ENCODE measurements at places on chromosomes 12 and 14. TPM values are rescaled to one million over a fixed set of nuclear protein-coding genes. Genes with fewer than 3 reads are reported as not detected.

The TEX52 gene
- not detected for total RNA-seq

The INHBC gene
- total RNA-seq = not detected

The TAS2R14 gene
- 1.4 TPM for total RNA-seq

The FAM181A gene
- total RNA-seq = not detected

The KRT72 gene
- total RNA-seq = not detected

The BATF gene
- not detected for total RNA-seq

The ZNF26 gene
- total RNA-seq = 22.1 TPM

The HVCN1 gene
- 0.87 TPM for total RNA-seq

The PLBD1 gene
- total RNA-seq = 37.8 TPM

The CLEC1A gene
- total RNA-seq = 0.41 TPM

The ARHGAP9 gene
- total RNA-seq = 0.92 TPM

The CIROP gene
- total RNA-seq = not detected

The IL31 gene
- not detected for total RNA-seq

The MYF5 gene
- not detected for total RNA-seq

The SLC17A8 gene
- total RNA-seq = not detected

The PRR4 gene
- total RNA-seq = 1.1 TPM

The GLS2 gene
- total RNA-seq = 1.3 TPM

The LIN7A gene
- not detected for total RNA-seq

The MYF6 gene
- not detected for total RNA-seq

The DEGS2 gene
- total RNA-seq = 4.9 TPM

The GPR65 gene
- total RNA-seq = not detected

The RBP5 gene
- not detected for total RNA-seq

The OR6C2 gene
- not detected for total RNA-seq

The KRT85 gene
- not detected for total RNA-seq

The FGFR1OP2 gene
- total RNA-seq = 60.1 TPM

The PPP1R1A gene
- 0.23 TPM for total RNA-seq

The C1S gene
- total RNA-seq = 1.8 TPM

The PLCZ1 gene
- total RNA-seq = not detected

The RNASE7 gene
- not detected for total RNA-seq

The ERC1 gene
- total RNA-seq = 40.4 TPM

The KERA gene
- total RNA-seq = not detected

The MAP1LC3B2 gene
- total RNA-seq = 1.9 TPM

The ZNF605 gene
- total RNA-seq = 20.6 TPM

The FITM1 gene
- 0.46 TPM for total RNA-seq

The TSPAN19 gene
- not detected for total RNA-seq

The TAC3 gene
- not detected for total RNA-seq

The ANAPC5 gene
- total RNA-seq = 101 TPM

Data from Panc1 (cell line).